ENCODE measurements at places on chromosomes 2 and 18. TPM values are rescaled to one million over a fixed set of nuclear protein-coding genes. Genes with fewer than 3 reads are reported as not detected.

Gene ZNF2
- 4.2 TPM for total RNA-seq

Gene NPHP1
- total RNA-seq = 0.25 TPM

Gene PTRHD1
- total RNA-seq = 51.0 TPM

Gene ECEL1
- not detected for total RNA-seq

Gene SERPINB11
- not detected for total RNA-seq

Gene CCDC74A
- 4.3 TPM for total RNA-seq

Gene SLC8A1
- 20.1 TPM for total RNA-seq

Gene SCG2
- 5.0 TPM for total RNA-seq

Gene CHRNA1
- not detected for total RNA-seq

Gene UGT1A5
- total RNA-seq = not detected

Gene SKOR2
- not detected for total RNA-seq

Gene SIX3
- total RNA-seq = not detected

Gene TGFA
- 0.42 TPM for total RNA-seq

Gene CD8B2
- total RNA-seq = not detected

Gene TXNDC2
- total RNA-seq = not detected

Gene UGT1A4
- not detected for total RNA-seq

Gene CCDC121
- total RNA-seq = 2.9 TPM

Gene SDC1
- 117 TPM for total RNA-seq

Gene ALPI
- not detected for total RNA-seq

Gene MOCOS
- total RNA-seq = 0.34 TPM

Gene COL6A3
- total RNA-seq = 160 TPM

Gene CKAP2L
- 25.1 TPM for total RNA-seq

Gene LRATD1
- not detected for total RNA-seq
